Body of pancreas (tissue), 4 donors: ENCODE measurements at places on chromosomes 1 and 21. TPM values are rescaled to one million over a fixed set of nuclear protein-coding genes. Genes with fewer than 3 reads are reported as not detected.
A peak's percentile ranks its signal among the peaks of the same experiment; 100 is the strongest.

DNA sequence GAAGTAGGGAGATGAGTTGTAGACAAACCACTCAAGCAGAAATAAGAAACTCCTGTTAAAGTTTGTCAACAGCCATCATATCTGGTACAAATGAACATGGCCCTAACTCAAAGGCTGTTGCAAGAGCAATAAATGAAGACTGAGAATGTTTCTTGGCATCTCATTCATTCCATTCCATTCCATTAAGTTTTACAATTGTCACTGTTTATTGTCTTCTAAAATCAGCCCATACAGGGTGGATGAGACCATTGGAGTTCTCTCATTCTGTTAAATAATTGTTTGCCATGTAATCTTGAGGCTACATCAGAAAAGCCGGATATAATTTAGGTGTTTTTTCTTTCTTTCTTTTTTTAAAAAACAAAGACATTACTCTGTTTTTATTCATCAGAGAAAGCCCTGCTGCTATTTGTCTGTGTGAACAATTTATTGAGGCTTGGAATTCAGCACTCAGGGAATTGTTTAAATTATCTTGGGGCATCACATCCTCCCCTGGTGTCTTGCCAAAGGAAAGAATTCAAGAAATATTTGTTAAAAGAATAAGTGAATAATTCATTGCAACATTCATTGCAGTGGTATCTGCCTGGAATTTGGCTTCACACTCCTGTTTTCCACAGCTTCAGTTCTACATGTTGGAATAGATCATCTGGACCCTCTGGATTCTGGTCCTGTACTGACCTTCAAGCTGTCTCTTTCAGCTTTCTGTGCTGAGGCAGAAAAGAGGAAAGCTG, 604.5 kb downstream of the PLPP3 start:
- no peaks in the 10 kb centered on the region for H3K4me1 ChIP-seq
- H3K27ac ChIP-seq = no peak overlapping the region
- H3K4me3 ChIP-seq = no peak overlapping the region
- no peaks in the 10 kb centered on the region for H3K36me3 ChIP-seq
- no peak for DNase-seq

- H3K4me3 ChIP-seq = no peak overlapping the region
- H3K4me1 ChIP-seq = no peaks in the 10 kb centered on the region
- H3K27ac ChIP-seq = no peak overlapping the region
- DNase-seq = no peak
These were observed 261.5 kb downstream of the GPATCH2 start for GRCh38 chr1:217369271-217369981.

- H3K36me3 ChIP-seq = no peaks in the 10 kb centered on the region
- DNase-seq = no peak
- no peak overlapping the region for H3K27ac ChIP-seq
- no peaks in the 10 kb centered on the region for H3K4me1 ChIP-seq
- no peak overlapping the region for H3K4me3 ChIP-seq
These were observed 92.4 kb downstream of the PRDM2 start for GRCh38 chr1:13792419-13792818.

- DNase-seq = peak; percentile 85
- peaks cover 11% of the 10 kb centered on the region for H3K4me1 ChIP-seq
- no peaks in the 10 kb centered on the region for H3K27me3 ChIP-seq
- H3K4me3 ChIP-seq = peak within 1 kb of the TSS; percentile 48
These were observed at the start of gene CD58 for GRCh38 chr1:116570358-116571214. Gene CD58 (minus strand): TSS chr1:116571026. CDS start chr1:116570972, 54 bp downstream.

DNA sequence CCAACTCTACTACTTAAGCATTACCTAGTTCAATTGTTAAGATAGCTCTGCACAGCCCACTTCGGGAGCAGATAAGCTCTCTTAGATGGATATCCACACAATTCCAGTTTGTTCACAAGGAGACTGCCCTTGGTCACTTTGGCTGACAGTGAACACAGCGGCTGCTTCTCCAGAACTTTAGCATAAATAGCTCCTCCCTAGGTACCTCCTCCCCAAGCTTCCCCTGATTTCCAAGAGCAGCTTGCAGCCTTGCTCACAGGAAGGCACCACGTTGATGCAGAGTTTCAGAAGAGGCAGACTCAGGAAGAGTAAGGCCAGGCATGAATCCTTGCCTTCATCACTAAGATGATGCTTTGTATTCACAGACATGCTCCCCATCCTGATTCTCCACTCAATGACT, 24.7 kb downstream of the TFF3 start:
- no peaks in the 10 kb centered on the region for H3K27me3 ChIP-seq
- H3K27ac ChIP-seq = no peak overlapping the region
- no peaks in the 10 kb centered on the region for H3K36me3 ChIP-seq
- DNase-seq = no peak
- no peak overlapping the region for H3K4me3 ChIP-seq
- no peaks in the 10 kb centered on the region for H3K4me1 ChIP-seq

- H3K27ac ChIP-seq = no peak overlapping the region
- no peak overlapping the region for H3K4me3 ChIP-seq
- no peak for DNase-seq
- H3K27me3 ChIP-seq = no peaks in the 10 kb centered on the region
- H3K4me1 ChIP-seq = no peaks in the 10 kb centered on the region
These were observed 51.5 kb downstream of the SLC66A1 start for GRCh38 chr1:19363536-19364152.

DNA sequence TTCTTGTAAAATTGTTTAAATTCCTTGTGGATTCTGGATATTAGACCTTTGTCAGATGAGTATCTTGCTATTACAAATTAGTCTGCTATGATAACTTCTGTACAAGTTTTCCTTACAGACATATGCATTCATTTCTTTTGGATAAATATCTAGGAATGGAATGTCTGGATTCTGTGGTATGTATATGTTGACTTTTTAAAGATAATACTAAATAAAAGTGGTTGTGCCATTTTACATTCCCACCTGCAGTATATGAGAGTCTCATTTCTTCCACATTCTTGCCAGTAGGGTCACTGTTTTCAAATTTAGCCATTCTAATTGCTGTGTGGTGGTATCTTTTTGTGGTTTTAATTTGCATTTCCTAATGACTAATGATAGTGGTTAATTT, 53.9 kb downstream of the SYDE2 start:
- peaks cover 15% of the 10 kb centered on the region for H3K4me1 ChIP-seq
- H3K4me3 ChIP-seq = no peak overlapping the region
- H3K27me3 ChIP-seq = no peaks in the 10 kb centered on the region
- DNase-seq = no peak
- no peaks in the 10 kb centered on the region for H3K36me3 ChIP-seq

The ZNF683 gene
- not detected for total RNA-seq

DNA sequence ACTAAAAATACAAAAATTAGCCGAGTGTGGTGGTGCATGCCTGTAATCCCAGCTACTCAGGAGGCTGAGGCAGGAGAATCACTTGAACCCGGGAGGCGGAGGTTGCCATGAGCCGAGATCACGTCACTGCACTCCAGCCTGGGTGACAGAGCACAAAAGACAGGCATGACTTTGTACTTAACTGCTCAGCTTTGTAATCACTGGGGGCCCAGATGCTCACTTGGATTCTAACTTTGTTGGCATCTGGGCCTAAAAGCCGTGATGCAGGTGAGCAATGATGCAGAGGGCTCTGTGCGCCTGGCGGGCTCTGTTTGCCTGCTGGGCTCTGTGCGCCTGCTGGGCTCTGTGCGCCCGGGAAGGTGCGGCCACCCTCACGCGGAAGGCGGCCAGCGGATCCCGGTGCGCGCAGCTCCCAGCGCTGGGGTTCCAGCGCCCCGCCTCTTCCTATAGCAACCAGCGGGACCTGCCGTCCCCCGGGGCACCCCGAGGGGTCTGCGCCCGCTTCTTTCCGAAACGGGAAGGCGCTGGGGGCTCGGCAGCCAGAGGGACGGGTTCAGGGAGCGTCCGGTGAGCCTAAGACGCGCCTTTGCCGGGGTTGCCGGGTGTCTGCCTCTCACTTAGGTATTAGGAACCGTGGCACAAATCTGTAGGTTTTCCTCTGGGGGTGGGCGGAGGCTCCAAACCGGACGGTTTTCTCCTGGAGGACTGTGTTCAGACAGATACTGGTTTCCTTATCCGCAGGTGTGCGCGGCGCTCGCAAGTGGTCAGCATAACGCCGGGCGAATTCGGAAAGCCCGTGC, 31.7 kb downstream of the PRMT2 start:
- DNase-seq = no peak
- H3K4me3 ChIP-seq = no peak overlapping the region
- peaks cover 13% of the 10 kb centered on the region for H3K4me1 ChIP-seq
- H3K36me3 ChIP-seq = peaks cover 6% of the 10 kb centered on the region
- no peak overlapping the region for H3K27ac ChIP-seq

- no peak for DNase-seq
- no peaks in the 10 kb centered on the region for H3K4me1 ChIP-seq
- no peak overlapping the region for H3K27ac ChIP-seq
- H3K36me3 ChIP-seq = no peaks in the 10 kb centered on the region
These were observed 196.4 kb downstream of the KAZN start for GRCh38 chr1:14794906-14795305.
